Left kidney (tissue), 8 donors: ENCODE measurements at places on chromosomes 2 and 18.

DNA sequence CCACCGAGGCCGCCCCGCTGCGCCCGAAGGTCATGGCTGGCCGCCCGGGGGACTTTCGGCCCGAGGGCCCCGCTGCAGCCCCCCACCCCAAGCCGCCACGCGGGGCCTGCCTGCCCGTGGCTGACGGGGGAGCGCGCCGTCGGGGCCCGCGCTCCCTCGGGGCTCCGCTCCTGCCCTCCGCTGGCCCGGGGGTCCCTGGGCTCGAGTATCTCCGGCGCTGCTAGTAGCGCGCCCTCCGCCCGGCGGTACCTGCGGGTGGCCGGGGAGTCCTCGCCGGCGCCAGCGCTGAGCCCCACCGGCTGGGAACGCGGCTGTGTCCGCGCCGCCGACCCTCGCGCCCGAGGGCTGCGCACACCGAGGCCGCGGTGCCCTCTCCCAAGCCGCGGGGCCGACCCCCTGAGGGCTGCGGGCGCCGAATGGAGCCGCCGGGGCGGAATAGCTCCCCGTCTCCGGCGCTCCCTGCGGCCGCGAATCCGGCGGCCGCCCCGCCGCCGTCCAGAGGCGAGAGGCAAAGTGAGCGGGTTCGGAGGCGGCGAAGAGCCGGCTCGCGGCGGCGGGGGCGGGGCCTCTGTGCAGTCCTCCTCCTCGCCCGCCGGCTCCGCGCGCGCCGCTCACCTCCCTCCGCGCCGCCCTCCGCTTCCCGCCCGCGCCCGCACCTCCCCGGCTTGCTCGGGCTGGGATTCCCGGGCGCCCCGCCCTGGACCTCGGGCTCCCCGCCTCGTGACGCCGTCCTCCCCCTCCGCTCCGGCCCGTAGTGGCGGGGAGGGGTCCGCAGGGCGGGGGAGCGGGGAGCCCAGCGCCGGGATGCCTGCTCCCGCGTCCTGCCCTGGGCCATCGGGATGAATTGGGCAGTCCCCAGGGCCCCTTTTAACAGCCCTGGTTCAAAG lies at the start of gene KCNG3:
Gene KCNG3, minus strand, starts transcription at position 515 of the 887 bp plus-strand sequence. Its CDS starts 481 bp downstream, at position 34.
- DNase-seq: peak; percentile 73

GRCh38 chr2:117359266-117359914 lies 455.1 kb upstream of the DDX18 start:
- DNase-seq: no peak

- no peak for DNase-seq
These were observed 127.9 kb downstream of the ANKRD44 start for GRCh38 chr2:197182668-197183067.

DNA sequence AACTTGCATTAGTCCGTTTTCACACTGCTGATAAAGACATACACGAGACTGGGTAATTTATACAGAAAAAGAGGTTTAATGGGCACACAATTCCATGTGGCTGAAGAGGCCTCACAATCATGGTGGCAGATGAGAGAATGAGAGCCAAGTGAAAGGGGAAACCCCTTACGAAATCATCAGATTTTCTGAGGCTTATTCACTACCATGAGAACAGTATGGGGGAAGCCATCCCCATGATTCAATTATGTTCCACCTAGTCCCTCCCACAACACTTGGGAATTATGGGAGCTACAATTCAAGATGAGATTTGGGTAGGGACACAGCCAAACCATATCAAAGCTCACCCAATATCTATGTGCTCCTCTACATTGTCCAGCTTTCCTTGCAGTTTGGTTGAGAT lies 16.0 kb upstream of the SERPINE2 start:
- DNase-seq: no peak
